KG1 (cell line): ENCODE measurements at places on chromosomes 4 and X.
A peak's percentile ranks its signal among the peaks of the same experiment; 100 is the strongest.

DNA sequence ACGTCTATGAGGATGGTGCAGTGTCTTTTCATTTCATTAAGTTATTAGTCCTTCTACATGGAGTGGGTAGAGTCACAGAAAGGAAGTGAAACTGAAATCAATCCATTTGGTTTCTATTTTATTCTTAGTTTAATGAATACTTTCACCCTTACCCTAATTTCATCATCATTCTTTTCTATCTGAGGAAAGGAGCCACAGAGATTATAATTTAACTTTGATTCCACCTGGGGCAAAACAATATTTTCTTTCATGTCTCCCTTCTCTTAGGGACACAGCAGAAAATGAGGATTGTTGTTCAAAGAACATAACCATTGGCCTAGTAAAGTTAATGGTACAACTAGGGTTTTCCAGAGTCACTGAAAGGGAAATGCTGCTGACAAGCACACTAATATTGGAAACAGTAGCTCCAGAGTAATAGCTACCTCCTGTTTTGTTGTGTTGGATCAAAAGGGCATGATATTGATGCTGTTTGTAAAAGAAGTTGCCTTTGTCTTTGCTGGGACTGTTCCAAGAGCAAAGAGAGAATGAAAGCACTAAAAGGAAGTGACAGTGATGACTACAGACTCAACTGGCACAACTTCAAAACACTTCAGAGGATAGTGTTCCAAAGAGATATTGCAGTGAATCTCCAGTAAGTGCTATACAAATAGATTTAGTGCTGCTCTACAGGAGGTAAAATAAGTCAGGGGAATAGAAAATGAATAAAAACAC, 247.1 kb upstream of the PITX2 start:
- no peak for DNase-seq

GRCh38 chr4:48333587-48333986, 7.7 kb upstream of the SLAIN2 start:
- DNase-seq = no peak

DNA sequence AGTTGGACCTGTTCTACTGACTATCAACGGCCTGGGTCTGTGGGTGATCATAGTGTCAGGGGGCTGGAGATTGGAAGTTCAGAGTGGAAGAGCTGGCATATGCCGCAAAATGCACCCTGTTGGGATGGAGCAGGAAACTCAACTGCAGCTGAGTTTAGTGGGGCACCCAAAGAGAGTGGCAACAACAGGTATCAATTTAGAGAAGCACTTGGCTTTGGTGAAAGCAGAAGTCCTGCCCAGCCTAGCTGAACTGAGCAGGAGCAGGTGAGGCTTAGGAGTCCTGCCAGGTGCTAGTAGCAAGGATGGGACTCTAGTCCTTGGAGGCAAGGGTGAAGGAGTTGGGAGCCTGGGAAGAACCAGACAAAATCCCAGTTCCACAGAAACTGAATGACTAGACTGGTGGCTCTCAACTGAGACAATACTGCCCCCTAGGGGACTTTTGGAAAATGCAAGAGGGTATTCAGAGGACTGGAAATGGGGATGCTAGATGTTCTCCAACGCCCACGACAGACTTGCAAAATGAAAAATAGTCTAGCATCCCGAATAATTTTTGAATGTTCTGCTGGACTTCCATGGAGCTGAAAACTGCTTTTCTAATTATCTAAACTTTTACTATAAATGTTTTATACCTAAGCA, 49.4 kb downstream of the RTL9 start:
- DNase-seq = peak; percentile 12

DNA sequence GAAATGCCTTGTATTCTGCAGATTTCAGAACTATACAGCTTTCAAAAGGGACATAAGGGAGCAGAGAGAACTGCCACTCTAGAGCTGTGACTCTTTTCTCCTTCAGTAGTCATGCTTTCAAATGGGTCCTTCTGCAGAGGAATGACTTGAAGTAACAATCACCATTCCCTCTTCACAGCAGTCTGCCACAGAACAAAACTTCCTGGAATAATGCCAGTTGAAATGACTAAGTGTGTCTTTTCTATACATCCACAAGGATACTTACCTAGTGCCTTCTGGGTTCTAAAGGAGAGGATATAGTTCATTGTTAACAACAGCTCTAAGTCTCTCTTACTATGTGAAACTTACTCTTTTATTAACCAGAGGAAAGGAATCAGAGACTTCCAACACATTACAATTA, 515.4 kb upstream of the ATOH1 start:
- no peak for DNase-seq

GRCh38 chrX:37350034-37350365, 836 bp downstream of the PRRG1 start:
- DNase-seq = peak; percentile 1

GRCh38 chr4:10492464-10492863, 35.2 kb upstream of the ZNF518B start:
- DNase-seq = no peak

GRCh38 chr4:188717661-188718060, 578.4 kb downstream of the TRIML1 start:
- DNase-seq = no peak

- no peak for DNase-seq
These were observed 372.3 kb downstream of the TMA16 start for GRCh38 chr4:163866728-163867315.

GRCh38 chr4:176238157-176238610, 30.8 kb downstream of the ASB5 start:
- DNase-seq = no peak

GRCh38 chr4:123876671-123877101, 480.1 kb downstream of the SPRY1 start:
- DNase-seq = no peak

GRCh38 chr4:8405516-8405875, 35.0 kb downstream of the ACOX3 start:
- no peak for DNase-seq

GRCh38 chr4:1502976-1503375, 96.7 kb upstream of the NKX1-1 start:
- no peak for DNase-seq

DNA sequence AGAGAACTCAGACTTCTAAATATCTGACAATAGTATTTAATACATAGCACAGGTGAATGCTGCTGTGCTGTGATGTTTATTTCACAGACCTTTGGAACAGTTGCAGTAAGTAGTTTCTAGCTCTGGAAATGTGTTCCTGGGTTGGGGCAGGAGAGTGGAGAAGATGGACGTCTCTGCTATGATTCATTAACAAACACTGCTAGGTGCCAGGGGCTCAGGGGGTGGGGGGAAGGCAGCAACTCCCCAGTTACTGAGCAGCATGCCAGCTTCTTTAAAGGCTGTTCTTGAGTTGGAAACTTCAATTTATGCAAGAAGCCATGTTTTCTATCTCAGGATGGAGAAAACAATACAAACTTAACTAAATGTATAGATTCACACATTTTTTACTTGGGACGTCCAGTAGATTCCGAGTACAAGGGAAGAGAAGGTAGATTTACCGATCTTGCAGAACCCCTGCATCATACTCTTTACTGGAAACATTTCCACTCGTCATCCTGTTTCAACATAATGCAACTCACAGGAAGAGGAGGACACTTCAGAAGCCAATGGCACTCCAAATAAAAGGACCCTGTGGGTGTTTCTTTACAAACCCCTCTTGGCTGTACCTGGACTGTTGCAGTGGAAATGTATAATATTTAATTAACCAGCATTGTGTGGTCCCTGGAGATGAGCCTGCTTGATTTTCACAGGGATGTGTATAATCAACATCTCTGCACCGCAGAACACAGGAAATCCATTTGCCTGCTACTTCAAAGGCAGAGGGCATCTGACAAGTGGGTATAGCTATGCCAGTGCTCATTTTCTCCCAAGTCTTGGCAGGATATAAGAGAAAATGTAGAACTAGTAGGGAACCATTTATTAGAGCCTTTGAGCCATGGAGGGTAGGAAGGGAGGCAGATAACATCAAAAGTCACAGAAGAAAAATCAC, 171.4 kb downstream of the SH3KBP1 start:
- DNase-seq = no peak

GRCh38 chrX:20393944-20394343, 127.2 kb upstream of the RPS6KA3 start:
- DNase-seq = no peak

GRCh38 chr4:43238008-43238407, 345.5 kb downstream of the GRXCR1 start:
- no peak for DNase-seq

GRCh38 chrX:16103625-16104024, 19.7 kb upstream of the GRPR start:
- DNase-seq = no peak

- DNase-seq = no peak
These were observed 67.9 kb downstream of the TAB3 start for GRCh38 chrX:30821116-30821515.
